ENCODE measurements at places on chromosomes 3 and 15.

DNA sequence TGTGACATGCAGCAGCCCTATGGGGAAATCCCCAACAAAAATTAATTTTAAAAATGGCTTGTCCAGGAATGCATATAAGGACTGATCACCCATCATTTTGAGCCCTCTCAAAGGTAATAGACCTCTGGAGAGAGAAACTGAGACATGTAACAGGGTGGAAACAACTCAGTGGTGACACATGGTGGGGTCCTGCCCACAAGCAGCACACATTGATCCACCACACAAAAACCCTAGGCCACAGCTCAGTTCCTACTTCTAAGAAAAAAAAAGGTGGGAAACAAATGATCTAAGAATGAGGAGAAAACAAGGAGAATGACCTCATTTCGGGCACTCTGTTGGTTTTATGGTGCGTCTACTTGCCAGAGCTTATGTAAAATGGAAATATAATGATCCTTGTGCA is 1.9 kb upstream of the SLC41A3 start:
- DNase-seq, result no peak

GRCh38 chr15:49693498-49693897 is 72.7 kb downstream of the DTWD1 start:
- DNase-seq, result peak; percentile 28

- DNase-seq, result peak; percentile 57
These were observed 23.4 kb downstream of the RHOA start for GRCh38 chr3:49388289-49388820.

GRCh38 chr3:175704366-175705055 is 845.4 kb downstream of the NAALADL2 start:
- DNase-seq, result peak; percentile 25

DNA sequence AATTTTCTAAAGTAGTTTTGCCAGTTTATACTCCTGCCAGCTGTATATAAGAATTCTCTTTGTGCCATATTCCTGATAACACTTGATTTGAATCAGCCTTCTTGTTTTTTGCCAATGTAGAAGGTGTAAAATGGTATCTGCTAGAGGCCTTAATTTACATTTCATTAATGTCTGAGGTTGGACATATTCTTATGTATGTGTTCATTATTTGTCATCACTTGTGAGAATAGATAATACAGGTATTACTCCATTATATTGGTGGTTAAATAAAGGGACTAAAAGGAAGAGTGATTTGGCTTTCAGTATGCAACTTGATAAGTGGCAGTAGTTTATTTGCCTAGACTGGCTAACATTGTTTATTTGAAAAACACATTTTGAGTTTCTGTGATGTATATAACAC is 25.8 kb downstream of the PAK2 start:
- no peak for DNase-seq

DNA sequence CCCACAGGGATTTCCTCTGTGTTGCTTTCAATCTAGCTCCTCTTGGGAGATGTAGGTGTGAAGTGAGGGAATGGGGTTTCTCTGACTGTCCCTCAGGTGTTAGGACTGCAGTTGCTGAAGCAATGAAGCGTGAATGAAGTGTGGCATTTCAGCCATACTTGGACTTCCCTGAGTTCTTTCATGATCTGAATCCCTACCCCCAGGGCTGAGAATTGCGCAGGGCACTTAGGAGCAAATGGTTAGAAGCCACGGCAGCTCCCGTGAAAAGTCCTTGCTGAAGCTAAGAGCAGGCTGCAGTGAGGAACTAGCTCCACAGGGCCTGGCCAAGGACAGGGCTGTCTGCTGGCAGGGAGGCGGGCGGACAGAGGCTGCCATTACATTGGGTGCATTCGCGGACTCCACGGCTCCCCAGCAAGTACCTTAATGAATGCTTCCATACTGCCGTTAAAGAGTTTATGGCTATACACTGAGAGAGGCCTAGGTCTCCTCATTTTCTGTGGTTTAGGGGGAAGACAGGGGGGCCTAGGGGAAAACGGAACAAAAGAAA is 69.0 kb upstream of the RAD18 start:
- DNase-seq, result no peak

DNA sequence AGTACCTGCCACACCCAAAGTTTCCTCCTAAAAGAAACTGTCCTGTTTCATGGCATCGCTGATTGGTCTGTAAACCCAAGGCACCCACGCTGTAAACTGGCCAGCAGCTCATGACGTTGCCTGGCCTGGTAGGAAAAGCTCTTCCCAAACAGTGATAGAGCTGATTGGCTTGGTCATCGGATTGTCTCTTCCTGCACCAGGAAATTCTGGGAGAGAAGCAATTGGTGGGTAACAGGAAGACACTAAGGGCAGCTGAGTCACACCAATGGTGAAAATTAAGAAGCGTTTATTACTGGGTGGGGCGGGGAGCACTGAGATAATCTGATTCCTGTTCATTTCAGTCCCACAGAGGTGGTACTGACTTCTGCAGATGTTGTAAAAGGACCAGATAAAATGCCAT is 31.0 kb downstream of the KLHL6 start:
- DNase-seq, result no peak

DNA sequence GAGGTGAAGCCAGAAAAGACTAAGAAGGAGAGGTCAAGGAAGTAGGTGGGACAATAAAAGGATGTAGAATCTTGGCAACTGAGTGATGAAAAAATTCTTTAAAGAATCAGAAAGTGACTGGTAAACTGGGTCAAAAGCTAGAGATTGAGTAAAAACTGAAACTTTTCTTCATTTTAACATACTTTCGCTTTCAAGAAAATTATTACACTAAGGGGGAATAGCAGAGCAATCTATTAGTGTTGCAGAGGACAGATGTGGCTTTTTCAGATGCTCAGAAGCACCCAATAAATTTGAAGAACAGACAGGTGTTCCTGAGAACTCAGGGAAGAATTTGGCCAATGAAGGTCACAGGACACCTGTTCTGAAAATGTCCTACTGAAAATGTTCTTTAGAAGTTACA is 805.4 kb upstream of the ALCAM start:
- no peak for DNase-seq

DNA sequence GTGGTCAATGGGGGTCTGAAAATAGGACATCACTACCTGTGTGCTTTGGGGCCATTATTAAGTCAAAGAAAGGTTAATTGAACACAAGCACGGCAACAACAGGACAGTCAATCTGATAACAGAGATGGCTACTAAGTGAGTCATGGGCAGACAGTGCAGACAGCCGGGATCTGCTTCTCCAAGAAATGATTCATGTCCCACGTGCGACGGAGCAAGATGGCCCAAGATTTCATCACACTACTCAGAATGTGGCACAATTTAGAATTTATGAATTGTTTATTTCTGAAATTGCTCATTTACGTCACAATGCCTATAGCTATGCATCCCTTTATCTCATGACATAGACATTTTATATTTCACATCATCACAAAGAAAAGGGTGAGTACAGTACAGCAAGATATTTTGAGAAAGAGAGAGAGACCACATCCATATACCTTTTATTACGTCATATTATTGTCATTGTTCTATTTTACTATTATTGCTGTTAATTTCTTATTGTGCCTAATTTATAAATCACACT is 770.6 kb upstream of the NR2F2 start:
- DNase-seq, result peak; percentile 97

DNA sequence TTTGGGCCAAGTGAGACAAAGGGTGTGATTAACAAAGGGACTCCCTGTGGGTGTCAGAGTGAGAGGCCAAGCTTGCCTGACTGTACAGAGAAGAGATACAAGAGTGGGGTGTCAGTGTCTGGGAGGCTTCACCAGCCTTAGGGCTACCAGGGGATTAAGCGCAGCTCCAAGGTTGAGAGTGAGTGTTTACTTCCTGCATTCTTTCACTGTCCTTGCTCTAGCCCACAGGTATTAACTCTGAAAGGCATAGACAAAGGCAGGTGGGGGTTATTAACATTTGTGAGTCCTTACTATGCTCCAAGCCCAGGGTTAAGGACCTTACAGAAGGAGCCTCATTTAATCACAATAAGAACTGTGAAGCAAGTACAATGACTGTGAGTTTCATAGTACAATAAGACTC is 107.6 kb downstream of the IL20RB start:
- DNase-seq, result no peak

- DNase-seq, result no peak
These were observed 122.0 kb downstream of the MECOM start for GRCh38 chr3:169541528-169541927.

- DNase-seq, result no peak
These were observed 128.8 kb downstream of the PEAK1 start for GRCh38 chr15:77291107-77291506.

DNA sequence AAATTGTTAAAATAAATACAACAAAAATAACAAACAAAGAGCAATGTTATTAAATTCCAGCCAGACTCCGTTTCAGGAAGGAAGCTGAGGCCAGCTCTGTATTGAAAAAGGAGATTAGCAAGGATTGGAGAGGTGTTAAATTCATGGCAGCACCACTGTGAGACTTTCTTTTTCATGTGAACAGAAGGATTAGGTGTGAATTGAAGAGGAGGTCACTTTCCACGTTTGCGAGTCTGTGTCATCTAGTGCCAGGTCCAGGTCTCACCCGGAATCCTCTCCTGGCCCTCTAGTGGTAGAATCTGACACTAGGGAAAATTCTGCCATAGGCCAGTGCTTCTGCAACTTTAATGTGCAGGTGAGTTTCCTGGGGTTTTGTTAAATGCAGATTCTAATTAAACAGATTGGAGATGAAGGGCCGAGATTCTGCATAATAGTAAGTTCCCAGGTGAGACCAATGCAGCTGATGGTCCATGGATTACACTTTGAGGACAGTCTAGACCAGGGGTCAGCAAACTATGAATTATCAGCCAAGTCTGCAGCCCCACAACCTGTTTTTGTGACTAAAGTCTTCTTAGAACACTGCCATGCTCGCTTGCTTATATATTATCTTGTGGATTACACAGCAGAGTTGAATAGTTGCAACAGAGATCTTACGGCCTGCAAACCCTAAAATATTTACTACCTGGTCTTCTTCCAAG is 9.2 kb upstream of the SLC6A1 start:
- peak; percentile 24 for DNase-seq

- no peak for DNase-seq
These were observed 6.1 kb downstream of the MST1 start for GRCh38 chr3:49683162-49683561.

- DNase-seq, result no peak
These were observed 467.5 kb upstream of the PPP2R3A start for GRCh38 chr3:135497979-135498378.

DNA sequence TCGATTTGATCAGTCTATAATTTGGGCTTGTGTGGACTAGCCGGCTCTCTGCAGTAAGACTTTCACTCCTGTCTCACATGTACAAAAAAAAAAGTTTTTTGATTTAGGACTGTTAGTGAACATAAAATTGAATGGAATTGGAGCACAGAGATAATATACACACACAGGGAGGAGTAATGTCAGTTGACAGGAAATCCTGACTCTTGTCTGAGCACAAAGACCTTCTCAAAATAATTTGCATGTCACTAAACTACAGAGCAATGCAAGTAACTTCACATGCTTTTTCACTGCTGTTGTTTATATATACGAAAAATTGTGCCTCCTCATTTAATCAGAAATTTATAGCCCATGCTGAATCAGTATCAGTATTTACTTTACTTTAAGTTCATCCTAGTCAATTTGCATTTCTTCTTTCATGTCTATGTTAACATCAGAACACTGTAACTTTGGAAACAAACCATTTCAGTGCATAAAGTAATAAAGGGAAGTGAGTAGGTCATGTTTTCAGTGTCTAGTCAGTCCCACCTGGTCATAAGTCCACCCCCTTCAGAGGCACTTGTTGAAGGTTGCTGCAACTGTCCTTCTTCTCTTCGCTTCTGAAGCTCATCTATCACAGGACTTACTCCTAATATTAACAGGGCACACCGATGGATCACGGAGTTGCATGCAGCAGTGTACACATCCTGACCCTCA is 115.8 kb downstream of the FBXL22 start:
- no peak for DNase-seq

DNA sequence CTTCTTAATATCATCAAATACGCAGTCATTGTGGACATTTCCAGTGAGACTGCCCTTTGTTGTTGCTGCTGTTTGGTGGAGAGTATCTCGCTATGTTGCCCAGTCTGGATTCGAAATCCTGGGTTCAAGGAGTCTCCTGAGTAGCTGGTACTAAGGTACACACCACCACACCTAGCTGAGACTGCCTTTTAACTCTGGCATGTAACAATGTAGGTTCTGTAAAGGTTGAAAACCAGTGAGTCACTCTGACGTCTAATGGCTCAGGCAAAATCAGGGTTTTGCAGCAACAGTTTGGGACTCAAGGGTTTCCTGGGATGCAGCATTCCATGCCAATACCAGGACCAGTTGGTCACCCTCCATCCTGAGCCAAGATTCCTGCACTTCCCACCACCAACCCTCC is 52.2 kb downstream of the AQP9 start:
- no peak for DNase-seq

DNA sequence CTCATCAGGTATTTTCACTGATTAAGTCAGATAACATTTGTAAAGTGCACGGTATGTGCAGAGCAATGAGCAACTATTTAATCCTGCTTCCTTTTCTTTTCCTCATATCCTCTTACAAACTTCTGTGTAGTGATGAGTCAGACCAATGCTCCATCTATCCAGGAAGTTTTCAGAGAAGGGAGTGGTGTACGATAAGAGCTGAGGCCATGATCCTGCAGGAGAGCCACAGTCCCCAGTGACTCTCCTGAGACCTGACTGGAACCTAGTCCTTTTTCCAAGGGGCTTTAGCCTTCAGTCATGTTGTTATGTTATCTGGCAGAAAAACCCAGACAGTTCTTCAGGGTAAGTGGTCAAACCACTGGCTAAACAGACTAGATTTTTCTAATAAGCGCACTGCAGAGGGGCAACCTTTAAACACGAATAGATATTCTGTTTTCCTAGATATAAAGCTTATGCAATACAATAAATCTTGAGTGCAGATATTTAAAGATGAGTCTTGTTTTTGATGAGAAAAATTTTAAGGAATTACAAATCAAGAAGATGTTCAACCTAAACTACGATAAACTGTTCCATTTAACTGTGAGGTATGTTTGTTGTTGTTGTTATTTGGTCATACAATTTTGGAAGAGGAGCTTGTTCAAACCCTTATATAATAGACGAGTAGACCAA is 110.5 kb upstream of the RAP2B start:
- peak; percentile 86 for DNase-seq

GRCh38 chr3:188772886-188773285 is 398.9 kb upstream of the TPRG1 start:
- peak; percentile 87 for DNase-seq

GRCh38 chr3:142278451-142278850 is 53.1 kb upstream of the GK5 start:
- peak; percentile 44 for DNase-seq

- no peak for DNase-seq
These were observed 204.5 kb upstream of the CMC1 start for GRCh38 chr3:28036599-28037575.

DNA sequence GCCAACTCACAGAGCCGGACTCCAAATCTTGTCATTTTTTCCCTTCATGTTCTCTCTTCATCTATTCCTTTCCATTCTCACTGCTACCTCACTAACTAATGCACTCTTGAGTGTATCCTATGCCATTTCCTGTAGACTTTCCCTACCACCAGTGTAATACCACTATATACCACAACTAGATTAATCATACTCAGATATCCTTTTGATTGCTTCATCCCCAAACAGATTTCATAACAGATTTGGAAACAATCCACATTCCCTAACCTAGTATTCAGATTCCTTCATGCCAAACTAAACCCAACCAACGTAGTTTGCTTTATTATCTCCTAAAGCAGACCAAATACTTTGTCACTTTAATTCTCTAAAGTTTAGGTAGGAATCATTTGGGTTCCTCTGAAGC is 2.6 kb upstream of the PLOD2 start:
- DNase-seq, result peak; percentile 96

- no peak for DNase-seq
These were observed 66.5 kb downstream of the PLXNA1 start for GRCh38 chr3:127049393-127049792.

All from fibroblast of skin of abdomen (primary cell).